SK-N-SH (cell line): ENCODE measurements at places on chromosomes 7 and 10. TPM values are rescaled to one million over a fixed set of nuclear protein-coding genes. Genes with fewer than 3 reads are reported as not detected.

- DNase-seq, result no peak
Measured at GRCh38 chr7:147678943-147679342, 911.6 kb upstream of the C7orf33 start.

- DNase-seq, result no peak
Measured at GRCh38 chr7:102913826-102914225, 1.0 kb downstream of the LRRC17 start.

GRCh38 chr7:95255691-95256090, 68.6 kb downstream of the PON1 start:
- no peak for DNase-seq

DNA sequence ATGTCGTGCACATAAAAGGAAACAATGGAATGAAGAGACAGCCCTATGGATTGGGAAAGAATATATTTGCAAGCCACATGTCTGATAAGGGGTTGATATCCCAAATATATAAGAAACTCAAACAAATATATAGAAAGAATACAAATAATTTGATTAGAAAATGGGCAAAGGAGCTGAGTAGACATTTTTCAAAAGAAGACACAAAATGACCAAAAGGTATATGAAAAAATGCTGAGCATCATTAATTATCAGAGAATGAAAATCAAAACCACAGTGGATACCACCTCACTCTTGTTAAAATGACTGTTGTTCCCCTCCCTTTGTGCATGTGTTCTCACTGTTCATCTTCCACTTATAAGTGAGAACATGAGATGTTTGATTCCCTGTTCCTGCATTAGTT, 175.3 kb downstream of the CNTNAP2 start:
- DNase-seq, result no peak

GRCh38 chr7:16993543-16993942, 111.8 kb upstream of the AGR3 start:
- no peak for DNase-seq

GRCh38 chr10:126459878-126460481, 71.7 kb upstream of the ADAM12 start:
- DNase-seq, result no peak

GRCh38 chr7:87359366-87359765, 13.9 kb downstream of the CROT start:
- DNase-seq, result no peak

GRCh38 chr10:125816548-125816947, 6.5 kb downstream of the UROS start:
- DNase-seq, result no peak

GRCh38 chr7:141045126-141045841, 28.6 kb upstream of the TMEM178B start:
- no peak for DNase-seq

- DNase-seq, result no peak
Measured at GRCh38 chr10:8852546-8852945, 798.1 kb downstream of the GATA3 start.

- DNase-seq, result no peak
Measured at GRCh38 chr10:119309423-119309770, 102.0 kb downstream of the GRK5 start.

GRCh38 chr7:74094224-74095101, 10.9 kb downstream of the LIMK1 start:
- peak; percentile 90 for DNase-seq

DNA sequence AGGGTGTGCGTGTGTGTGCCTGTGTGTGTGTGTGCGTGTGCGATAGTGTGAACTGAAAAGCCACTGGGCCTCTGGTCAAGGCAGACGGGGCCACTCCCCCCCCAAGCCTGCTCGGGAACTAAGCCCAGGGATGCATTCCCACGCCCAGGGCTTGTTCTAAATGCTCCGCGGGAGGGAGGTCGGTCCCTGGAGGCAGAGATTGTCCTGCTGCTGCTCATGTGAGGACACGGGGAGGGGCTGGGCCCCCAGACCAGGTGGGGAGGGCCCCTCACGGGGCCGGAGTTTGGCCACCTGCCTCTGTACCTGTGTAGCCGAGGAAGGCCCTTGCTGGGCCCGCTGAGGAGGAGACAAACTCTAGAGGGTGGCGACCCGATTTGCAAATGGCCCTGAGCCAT, 93.9 kb downstream of the PDGFA start:
- DNase-seq, result no peak

DNA sequence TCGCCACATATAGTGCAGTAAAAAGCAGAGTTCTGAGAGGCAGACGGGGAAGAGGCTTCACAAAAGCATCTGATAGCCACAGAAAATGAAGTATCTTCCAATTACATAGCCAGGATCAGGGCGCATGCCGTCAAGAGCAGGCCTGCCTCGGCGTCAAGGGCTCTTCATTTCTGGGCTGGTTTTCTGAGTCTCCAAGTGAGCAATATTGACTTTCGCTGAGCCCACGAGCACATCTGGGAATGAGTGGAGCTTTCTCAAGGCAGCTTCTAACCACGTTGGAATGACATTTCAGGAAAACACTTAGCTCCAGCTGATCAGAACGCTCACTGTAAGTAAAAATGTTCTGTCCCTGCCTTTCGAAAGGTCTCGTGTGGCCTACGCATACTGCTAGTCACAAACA, 51.9 kb downstream of the CLRN3 start:
- no peak for DNase-seq

DNA sequence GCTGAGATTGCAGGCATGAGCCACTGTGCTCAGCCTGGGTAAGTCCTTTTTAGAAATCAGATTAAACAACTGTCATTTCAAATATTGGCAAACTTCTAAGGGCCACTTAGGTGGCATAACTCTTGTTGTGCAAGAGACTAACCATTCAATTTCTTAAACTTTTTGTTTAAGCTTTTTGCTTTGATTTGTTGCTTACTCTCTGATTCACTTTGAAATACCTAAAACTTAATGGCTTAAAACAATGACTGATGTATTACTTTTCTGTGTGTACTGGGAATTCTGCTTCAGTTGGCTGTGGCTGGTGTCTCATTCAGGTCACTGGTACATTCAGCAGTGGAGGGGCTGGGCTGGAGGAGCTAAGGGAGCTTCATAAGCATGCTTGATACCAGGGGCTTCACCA, 28.9 kb downstream of the ZNF25 start:
- DNase-seq, result no peak

- no peak for DNase-seq
Measured at GRCh38 chr7:134692344-134692705, 45.7 kb downstream of the BPGM start.

- peak; percentile 63 for DNase-seq
Measured at GRCh38 chr10:21078410-21079329, 181.6 kb upstream of the NEBL start.

GRCh38 chr10:30977385-30977784, 54.3 kb downstream of the ZNF438 start:
- no peak for DNase-seq

GRCh38 chr10:69107176-69107490, 16.8 kb upstream of the VPS26A start:
- DNase-seq, result no peak

- DNase-seq, result no peak
Measured at GRCh38 chr10:1137499-1138163, 81.4 kb downstream of the WDR37 start.

GRCh38 chr7:105691082-105691679, 109.9 kb upstream of the EFCAB10 start:
- DNase-seq, result no peak

- DNase-seq, result peak; percentile 74
Measured at GRCh38 chr10:7409045-7409731, 1.6 kb downstream of the SFMBT2 start.

- DNase-seq, result no peak
Measured at GRCh38 chr7:94875201-94875600, 32.2 kb upstream of the PPP1R9A start.

CYP3A4 gene
- polyA plus RNA-seq, result not detected in 2 replicates

TPST1 gene
- polyA plus RNA-seq, result 36.4 and 46.4 TPM in 2 replicates

FAM131B gene
- polyA plus RNA-seq, result 43.6 and 50.1 TPM in 2 replicates

OR2A12 gene
- polyA plus RNA-seq, result not detected in 2 replicates

HEPACAM2 gene
- polyA plus RNA-seq, result not detected in 2 replicates

CRTAC1 gene
- 0.05 and 0.18 TPM in 2 replicates for polyA plus RNA-seq
